GM04504 (cell line): ENCODE measurements at places on chromosomes 11 and 22.

GRCh38 chr22:35824256-35824655, 106.6 kb downstream of the APOL5 start:
- no peak for DNase-seq

GRCh38 chr11:88194990-88195389, 19.7 kb upstream of the RAB38 start:
- DNase-seq = no peak

DNA sequence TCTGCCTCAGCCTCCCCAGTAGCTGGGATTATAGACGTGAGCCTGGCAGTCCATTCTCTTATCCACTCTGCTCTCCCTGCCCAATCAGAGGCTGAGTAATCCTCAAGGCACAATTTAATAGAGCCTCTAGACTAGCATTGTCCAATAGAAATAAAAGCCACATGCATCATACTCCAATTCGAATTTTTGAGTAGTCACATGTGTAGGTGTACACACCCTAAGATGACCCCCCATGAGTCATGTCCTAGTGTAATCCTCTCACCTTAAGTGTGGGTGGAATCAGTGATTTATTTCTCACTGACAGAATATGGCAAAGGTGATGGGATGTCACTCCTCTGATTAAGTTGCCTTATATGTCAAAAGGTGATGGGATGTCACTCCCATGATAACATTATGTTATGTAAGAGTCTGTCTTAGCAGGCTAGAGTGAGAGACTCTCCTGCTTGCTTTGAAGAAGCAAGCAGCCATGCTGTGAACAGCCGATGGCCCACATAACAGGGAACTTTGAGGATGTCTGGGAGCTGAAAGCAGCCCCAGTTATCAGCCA, 61.3 kb downstream of the MN1 start:
- DNase-seq = no peak

DNA sequence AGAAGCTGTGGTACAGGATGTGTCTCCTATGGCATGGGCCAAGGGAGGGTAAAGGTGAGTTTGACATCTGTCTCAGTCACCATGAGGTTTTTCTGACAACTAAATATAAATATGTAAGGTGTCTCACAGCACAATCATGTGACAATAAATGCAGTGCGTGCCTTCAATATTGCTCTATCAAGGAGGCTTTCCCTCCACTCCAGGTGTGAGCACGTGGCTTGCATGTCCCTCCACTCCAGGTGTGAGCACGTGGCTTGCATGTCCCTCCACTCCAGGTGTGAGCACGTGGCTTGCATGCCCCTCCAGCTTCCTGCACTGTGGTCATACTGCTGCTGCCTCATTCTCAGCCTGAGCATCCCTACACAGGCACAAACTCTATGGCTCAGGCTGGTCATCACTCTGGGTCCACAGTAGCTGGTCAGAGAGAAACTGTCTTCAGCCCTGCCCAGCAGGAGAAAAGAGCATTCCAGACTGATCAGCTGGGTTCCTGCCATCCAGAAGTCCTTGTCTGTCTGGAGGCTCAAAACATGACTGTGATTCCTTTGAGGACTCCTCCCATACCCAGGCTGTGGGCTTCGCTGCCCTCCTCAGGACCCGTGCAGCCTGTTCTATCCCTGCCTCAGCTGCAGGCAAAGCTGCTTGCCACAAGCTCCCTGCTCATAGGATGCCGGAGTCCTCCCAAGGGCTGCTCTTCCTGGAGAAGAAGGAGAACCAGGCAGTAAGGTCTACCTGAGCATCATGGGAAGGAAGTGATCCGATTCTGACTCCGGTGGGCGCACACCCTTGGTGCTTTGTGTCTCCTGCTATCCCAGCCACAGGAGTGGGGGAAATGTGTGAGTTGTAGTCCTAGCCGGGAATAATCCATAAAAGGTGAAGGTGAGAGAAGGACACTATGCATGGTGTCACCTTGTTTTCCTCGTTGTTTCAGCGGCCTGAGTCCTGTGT, 33.4 kb upstream of the VPREB1 start:
- no peak for DNase-seq

DNA sequence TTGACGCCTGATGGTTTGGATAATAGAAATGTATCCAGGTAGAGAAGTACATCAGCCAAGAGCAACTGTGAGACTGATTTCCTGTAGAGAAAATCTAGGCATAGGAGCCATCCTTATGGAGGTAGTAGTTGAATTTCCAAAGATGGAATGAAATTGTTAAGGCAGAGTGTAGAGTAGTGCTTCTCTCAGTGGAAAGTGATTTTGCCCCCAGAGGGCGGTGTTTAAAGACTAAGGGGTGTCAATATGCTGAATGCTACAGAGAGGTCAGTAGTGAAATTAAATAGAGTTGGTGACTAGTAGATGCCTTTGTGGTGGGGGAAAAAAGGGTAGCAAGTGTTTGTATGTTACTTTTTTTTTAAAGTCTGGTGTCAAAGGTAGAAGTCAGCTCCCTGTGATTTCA, 54.5 kb downstream of the TRIM44 start:
- no peak for DNase-seq

DNA sequence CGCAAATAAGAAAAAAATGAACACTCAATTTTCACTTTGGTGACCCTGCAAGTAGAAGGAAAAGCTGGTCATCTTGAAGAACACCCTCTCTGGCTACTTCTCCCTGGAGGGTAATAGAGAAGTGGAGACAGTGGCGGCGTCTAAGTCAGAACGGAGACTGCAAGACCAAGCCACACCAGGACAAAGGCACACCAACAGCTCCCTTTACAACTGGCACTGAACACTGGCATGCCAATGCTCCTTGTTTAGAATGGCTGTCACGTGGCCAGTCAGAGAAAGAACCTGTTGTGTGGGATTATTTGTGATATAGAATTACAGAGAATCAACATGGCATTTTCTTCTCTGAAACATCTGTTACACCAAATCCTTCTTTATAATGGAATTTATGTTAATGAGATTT, 61.3 kb upstream of the YPEL1 start:
- DNase-seq = no peak

DNA sequence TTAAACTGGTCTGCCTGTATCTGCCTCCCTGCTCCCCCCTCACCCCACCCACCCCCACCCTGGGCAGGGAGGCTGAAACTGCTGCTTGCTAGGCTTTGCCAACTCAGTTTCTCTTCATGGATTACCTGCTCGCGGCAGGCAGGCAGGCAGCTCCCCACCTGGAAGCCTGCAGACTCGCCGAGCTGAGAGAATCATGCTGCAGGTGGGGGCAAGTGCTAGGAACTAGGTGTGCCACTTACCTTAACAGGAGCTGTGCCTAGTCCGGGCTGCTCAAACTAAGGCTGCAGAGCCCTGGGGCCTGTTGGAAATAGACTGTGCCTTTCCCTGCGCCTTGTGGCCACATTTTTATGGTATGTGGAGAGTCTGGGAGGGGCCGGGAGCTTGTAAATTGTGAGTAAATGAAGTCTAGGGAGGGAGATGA, 30.3 kb downstream of the MARK2 start:
- no peak for DNase-seq

- DNase-seq = no peak
Measured at GRCh38 chr11:62004473-62004872, 37.0 kb upstream of the FTH1 start.
